Kidney (tissue), 22 donors: ENCODE measurements at places on chromosomes 2 and 18. TPM values are rescaled to one million over a fixed set of nuclear protein-coding genes. Genes with fewer than 3 reads are reported as not detected.

PSTPIP2 gene
- polyA plus RNA-seq = 1.3 TPM

DNA sequence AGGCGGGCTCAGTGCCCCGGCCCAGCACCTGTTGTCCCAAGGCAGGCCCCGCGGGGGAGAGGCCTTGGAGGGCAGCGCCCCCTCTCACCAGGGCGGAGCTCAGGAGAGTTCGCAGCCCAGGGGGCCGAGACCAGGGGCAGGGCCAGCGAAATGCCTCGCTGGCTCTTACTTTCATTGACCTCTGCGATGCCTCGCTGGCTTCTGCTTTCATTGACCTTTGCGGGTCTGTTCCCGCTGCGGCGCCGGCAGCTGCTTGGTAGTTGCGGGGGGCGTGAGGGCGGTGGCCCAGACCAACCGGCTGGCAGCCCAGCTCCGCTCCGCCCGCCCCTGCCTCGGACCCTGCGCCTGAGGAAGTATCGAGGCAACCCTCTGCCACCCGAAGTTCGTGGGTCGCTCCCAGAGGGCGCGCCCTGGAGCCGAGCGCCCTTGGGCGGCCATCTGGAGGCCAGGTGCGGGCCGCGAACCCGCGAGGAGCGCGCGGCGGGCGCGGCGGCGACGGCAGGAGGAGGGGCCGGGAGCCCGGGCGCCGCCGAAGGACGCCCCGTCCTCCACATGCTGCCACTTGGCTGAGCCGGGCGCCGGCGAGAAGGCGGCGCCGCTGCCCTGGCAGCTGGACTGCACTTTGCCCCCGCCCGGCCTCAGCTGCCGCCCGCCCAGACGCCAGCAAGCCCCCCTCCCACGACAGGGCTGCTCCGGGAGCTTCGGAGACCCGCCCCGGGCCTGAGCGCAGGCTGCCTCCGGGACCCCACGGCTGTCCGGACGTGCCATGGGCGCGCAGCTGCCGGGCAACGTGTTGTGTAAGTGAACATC lies 118.0 kb upstream of the MSTN start:
- peak; percentile 79 for DNase-seq

DNA sequence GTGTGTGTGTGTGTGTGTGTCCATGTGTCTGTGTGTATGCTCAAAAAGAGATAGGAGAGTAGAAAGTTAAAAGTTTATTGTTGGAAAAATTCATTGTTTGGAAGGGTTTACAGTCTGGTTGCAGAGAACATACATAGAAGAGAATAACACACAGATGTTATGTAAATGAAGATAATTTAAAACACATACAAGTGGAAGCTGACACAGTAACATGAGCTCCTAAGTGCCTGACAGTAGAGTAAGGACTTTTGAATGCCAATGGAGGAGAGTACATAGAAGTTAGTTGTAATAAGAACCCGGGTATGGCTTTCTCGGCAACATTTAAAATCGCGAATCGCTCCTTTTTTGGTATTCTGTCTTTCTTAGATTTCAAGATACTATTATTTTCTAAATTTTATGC lies 137.0 kb upstream of the FANCL start:
- DNase-seq = no peak

GRCh38 chr18:9435041-9435440 lies 40.3 kb upstream of the RALBP1 start:
- DNase-seq = no peak

MGAT4A gene
- polyA plus RNA-seq = 23.5 TPM

MC5R gene
- not detected for polyA plus RNA-seq
